Right cardiac atrium (tissue), 5 donors: ENCODE measurements at places on chromosomes 3 and 15. TPM values are rescaled to one million over a fixed set of nuclear protein-coding genes. Genes with fewer than 3 reads are reported as not detected.
A peak's percentile ranks its signal among the peaks of the same experiment; 100 is the strongest.

The FSD2 gene
- 105 TPM for total RNA-seq

- DNase-seq: no peak
Measured at GRCh38 chr15:83922649-83923294, 268.8 kb downstream of the ADAMTSL3 start.

DNA sequence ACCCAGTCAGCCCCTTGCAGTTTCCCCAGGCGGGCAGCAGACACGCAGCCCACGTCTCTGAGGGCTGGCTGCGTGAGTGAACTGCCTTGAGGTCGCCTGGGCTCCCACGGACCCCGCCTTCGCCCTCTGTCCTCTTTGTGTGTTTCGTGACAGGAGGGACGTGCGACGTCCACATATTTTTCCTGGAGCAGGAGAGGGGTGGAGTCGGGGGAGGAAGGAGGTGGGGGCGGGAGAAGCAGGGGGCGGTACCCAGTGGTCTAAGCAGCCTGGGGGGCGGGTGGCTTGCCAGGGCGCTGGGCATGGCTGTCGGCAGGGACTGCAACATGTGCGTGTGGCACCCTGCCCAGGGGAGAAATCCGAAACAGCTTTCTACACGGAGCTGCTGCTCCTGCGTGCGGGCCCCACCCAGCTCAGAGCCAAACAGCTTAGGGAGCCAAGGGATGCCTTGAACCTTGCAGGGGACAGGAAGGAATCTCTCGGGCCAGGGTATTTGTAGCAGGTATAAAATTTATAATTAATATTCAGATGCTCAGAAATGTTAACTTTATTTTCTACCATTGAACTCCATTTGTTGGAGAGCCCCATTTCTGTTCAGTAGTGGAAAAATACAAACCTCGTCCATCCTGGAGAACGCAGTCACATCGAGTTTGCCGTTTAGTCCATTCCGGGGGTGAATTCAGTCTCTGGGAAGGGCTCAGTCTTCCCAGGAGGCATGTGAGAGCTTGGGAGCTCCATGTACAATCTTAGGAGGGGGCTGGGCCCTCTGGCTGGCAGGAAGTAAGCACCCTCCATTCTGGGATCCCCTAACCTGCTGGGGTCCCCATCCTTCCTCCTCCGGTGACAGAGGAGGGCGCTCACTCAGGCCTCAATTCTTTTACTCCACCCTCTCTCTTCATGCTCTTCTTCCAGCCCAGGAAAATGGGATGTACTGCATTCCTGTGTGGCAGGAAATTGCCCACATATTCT lies 79.1 kb upstream of the MEF2A start:
- peak; percentile 90 for DNase-seq

- DNase-seq: no peak
Measured at GRCh38 chr3:115100806-115101205, 46.3 kb downstream of the ZBTB20 start.

GRCh38 chr3:86771741-86772512 lies 219.0 kb downstream of the VGLL3 start:
- no peak for DNase-seq
